ENCODE measurements at places on chromosomes 6 and 20.
A peak's percentile ranks its signal among the peaks of the same experiment; 100 is the strongest.

DNA sequence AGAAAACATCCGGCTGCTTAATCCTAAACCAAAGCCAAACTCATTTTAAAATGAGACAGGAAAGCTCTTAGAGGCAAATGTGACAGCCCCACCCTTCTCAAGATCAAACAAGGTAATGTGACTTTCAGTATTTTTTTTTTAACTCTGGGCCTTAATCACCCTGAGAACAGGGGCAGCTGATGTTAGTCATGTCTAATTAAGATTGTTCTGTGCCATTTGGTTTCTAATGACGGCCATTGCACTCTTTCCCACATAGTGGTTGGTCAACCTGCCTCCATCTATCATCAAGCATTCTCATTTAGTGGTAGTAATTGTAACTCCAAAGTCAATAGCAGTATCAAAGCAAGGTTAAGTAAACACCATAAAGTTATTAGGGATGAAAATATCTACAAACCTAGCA is 191.6 kb upstream of the EXOC2 start:
- DNase-seq = no peak

- DNase-seq = no peak
Observed at GRCh38 chr6:26363882-26364701, 906 bp upstream of the BTN3A2 start.

DNA sequence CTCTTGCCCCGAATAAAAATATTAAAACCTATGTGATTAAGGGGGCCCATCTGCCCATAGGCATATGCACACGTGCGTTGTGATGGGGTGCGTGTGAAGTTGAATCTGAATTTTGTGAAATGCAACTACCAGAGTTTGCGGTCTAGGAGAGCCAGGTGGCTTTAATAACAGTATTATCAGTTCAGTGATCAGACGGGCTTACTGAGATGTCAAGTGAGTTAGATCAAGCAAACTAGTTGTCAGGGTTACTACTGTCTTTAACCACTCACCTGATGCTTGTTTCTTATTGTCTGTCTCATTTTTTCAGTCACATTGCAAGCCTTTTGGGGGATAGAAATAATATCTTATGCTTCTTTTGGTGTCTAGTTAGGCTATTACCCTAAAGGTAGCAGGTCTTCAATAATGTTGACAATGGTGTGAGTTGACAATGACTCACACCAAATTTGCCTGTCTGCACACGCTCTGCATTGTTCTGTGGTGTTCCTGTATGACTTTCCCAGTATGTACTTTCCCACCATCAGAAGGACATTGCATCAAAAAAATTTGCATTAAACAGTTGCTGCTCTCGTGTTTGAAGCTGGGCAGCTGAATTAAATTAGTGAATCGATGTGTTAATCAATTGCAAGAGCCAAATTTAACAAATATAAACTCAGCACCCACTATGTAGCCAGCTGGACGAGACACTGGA is 103.1 kb upstream of the NAA20 start:
- DNase-seq = no peak

DNA sequence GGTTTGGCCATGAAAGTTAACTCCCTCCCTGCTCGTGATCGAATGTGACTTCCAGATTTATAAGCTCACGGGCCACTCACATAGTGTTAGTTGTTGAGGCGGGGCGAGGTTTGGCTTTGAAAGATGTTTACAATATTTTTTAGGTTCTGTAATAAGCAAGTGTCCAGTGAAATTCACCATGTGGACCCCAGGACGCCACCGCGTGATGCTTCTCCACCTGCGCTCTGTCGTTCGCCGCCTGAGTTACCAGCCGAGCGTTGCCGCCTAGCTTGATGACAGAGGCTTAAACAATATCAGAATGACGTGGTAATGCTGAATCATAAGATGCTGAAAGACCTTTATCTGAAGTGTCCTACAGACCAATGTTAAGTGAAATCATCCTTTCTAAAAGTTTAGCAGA is 241.0 kb downstream of the MYLK4 start:
- no peak for DNase-seq

GRCh38 chr6:148524976-148525375 is 182.3 kb downstream of the SASH1 start:
- DNase-seq = no peak

- DNase-seq = no peak
Observed at GRCh38 chr6:36735110-36736071, 37.8 kb downstream of the RAB44 start.

DNA sequence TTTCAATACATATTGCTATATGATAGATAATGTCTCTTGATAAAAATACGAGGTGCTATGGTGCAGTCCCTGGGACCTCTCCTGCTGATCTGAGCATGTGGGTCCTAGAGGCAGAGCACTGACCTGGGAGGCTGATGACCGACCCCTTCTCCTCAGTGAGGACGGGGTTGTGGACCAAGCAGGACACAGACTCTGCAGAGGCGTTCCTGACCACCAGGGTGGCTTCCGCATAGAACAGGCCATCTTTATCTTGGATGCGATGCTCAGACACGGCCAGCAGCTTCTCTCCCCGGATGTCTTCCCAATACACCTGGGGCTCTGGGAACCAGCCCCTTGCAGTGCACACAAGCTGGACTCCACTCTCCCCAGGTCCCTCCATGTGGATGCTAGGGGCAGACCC is 4.2 kb downstream of the BTNL2 start:
- no peak for DNase-seq

DNA sequence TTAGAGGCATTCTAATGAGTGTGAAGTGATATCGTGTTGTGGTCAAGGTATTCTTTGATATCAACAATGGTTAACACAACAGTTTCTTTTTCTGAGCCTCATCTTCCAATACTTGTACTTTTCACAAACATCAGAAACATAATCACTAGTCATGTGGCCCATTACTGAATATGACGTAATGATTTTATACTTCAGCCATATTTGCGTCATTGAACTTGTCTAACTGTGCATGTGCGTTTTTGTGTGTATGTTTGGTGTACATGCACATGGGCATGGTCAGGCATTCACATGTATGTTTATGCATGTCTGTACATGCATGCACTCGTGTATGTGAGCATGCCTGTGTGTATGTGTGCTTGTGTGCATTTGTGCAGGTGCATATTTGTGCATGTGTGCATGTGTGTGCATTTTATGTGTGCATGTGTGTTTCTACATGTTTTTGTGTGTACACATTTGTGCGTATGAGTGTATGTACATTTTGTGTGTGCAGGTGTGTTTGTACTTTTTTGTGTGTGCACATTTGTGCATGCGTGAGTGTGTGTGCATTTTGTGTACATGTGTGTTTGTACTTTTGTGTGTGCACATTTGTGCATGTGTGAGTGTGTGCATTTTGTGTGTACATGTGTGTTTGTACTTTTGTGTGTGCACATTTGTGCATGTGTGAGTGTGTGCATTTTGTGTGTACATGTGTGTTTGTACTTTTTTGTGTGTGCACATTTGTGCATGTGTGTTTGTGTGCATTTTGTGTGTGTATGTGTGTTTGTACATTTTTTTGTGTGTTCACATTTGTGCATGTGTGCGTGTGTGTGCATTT is 29.4 kb downstream of the PRR18 start:
- DNase-seq = no peak

DNA sequence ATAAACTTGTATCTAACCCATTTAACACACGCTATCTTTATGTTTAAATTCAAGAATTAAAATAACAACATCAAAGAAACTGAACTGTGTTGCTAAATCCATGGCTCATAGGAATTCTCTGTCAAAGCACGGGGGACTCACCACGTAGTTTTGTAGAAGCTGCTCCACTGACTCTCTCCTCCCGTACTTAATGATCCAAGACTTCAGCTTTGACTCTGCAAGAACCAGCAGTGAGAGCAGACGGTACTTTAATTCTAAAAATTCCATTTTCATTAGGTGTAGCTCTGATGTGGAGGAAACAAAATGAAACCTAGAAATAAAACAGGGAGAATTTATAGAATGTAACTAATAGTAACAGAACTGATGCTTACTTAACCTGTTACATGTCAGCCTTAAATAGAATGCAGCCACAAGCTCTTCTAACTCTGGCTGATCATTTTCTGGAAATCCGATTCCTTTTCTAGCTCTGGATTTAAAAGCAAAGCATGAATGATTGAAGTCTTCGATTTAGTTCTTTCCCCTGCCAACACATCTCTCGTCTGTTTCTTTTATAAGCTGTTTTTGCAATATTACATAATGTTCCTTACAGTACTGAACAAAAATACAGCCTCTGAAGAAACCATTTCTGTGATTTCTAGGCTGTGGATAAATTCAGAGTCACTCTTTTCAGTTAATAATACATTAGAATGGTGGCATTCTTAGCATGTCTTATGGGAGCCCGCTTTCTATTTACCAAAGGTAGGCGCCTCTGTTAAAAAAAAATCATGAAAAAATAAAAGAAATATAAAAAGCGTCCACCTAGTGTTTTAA is 165.5 kb downstream of the SYNE1 start:
- DNase-seq = no peak

DNA sequence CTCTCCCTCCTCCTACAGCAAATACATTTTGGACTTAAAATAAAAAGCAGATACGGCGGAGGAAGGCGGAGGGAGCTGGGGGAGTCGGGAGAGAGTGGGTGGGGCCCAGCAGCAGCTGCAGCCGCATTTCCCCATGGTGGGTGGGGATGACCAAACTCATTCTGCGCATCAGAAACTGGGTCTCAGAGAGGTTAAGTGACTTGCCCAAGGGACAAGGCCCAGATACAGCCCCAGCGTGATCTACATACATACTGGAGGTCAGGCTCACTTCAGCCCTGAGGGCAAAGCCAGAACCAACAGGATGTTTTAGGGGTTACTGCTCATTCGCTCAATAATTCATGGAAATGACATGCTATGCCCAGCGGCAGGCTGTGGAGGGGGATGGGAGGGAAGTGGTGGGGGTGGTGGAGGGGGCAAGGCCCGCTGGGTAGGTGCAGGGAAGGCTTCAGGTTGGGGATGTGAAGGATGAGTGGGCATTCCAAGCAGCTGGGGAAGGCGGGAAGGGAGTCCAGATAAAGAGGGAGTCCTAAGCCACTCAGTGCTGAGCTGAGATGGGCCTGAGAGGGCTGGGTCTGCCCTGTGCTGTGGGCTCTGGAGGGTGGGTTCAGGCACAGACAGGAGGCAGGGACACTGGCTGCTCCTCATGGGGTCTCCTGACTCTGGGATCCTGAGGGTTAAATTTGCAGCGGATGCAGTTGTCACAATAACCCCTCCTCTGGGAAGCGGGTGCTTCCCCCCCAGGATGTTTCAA is 31.0 kb downstream of the DLGAP4 start:
- DNase-seq = no peak

DNA sequence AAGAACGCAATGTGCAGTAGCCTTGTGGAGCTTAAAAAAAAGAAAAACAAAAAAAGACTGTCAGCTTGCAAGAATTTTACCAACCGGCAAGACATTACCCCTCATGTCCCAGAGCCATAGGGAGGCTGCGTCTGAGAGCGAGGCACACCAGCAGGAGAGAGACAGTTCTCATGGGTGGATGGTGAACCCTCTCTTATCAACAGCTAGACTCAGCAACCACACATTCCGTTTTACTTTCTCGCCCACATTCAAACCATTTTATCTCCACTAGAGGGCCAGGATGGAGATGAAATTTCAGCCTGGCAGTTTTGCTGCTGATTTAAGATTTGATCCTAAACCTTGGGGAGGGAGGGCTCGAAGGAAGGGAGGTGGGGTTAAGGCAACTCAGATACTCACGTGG is 247.0 kb downstream of the ATXN1 start:
- no peak for DNase-seq

DNA sequence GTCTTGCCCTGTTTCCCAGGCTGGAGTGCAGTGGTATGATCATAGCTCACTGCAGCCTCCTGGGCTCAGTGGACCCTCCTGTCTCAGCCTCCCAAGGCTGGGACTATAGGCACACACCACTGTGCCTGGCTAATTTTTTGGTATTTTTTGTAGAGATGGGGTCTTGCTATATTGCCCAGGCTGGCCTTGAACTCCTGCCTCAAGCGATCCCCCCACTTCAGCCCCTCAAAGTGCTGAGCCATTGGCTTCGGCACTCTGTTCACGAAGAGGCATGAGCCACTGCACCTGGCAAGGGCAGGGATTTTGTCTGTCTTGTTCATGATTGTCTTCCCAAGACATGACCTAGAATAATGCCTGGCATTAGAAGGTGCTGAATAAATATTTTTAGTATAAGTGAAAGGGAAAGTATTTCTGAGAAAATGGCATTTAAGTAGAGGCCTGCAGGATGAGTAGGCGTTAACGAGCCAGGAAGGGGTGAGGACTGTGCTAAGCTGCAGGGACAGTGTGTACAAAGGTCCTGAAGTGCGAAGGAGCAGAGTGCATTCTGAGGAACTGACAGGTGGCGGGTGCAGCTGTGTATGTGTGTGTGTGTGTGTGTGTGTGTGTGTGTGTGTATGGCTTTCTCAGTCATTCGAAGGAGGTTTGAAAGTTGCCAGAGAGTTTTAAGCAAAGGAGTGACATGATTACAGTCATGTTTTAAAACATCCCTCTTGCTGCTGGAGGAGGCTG is 43.0 kb downstream of the VEGFA start:
- no peak for DNase-seq

- DNase-seq = peak; percentile 14
Observed at GRCh38 chr20:3420211-3420707, 12.8 kb upstream of the DNAAF9 start.

GRCh38 chr20:14820771-14821170 is 483.4 kb upstream of the FLRT3 start:
- DNase-seq = no peak

DNA sequence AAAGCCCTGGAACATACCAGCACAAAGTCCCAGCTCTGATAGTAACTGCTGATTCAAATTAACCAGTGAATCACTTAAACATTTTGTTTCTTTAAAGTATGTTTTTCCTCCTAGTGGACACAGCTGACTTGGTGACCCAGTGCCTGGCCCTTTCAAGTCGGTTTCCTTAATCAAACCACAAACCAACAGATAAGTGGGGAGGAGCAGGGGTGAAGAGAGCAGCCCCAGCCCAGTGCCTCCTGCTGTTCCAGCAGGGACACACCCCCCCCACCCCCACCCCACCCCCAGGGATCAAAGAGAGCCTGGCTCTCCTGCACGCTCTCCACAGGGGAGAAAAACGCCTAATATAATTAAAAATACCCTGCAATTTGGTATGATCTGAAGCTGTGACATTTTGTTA is 55.4 kb upstream of the TBXT start:
- DNase-seq = no peak

DNA sequence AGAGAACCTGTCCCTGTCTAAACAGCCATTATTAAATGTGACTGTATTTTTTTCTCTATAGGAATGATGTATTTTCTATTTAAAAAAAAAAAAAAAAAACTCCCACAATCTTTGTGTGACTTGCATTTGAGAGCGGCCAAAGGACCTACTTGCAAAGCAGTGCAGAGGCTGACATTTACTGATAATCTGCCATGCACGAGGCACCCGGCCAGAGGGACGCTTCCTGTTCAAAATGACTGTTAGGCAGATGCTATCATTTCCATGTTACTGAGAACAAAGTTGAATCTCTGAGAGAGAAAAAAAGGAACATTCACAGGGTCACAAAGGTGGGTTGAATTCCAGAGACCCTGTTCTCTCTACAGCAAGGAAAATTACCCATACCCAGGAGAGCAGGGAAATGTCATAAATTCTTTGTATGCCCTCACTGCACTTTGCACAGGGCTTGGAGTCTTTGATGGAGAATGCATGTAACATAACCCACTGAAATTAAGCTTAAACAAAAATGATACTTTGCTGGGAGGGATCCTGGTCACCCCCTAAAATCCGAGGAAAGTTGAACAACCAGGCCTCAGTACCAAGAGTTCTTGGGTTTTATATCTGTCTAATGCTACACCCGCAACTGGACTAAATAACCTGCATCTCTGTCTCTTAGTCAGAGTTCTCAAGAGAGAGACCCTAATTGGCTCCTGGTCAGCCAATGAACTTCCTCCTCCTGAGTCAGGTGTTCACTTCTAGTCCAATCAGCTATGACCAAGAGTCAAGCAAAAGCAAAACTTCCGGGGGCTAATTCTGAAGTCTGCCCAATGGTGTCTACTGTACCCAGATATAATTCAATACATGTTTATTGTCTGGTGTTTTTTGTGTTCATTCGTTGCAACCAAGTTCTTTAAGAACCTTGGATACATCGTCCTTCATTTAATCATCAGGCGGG is 61.2 kb downstream of the GCLC start:
- no peak for DNase-seq
